Activated gamma-delta T cell treated with anti-CD3 and anti-CD28 coated beads, Interleukin-2, amount 50 U/mL, for 16 hours (primary cell): ENCODE measurements at places on chromosomes 1 and 21.
A peak's percentile ranks its signal among the peaks of the same experiment; 100 is the strongest.

- no peak for DNase-seq
Measured at GRCh38 chr1:243550276-243550675, 294.4 kb downstream of the SDCCAG8 start.

GRCh38 chr1:151325231-151325630 is 2.0 kb downstream of the PI4KB start:
- DNase-seq: no peak

- DNase-seq: no peak
Measured at GRCh38 chr1:89887270-89887669, 66.4 kb downstream of the LRRC8D start.

DNA sequence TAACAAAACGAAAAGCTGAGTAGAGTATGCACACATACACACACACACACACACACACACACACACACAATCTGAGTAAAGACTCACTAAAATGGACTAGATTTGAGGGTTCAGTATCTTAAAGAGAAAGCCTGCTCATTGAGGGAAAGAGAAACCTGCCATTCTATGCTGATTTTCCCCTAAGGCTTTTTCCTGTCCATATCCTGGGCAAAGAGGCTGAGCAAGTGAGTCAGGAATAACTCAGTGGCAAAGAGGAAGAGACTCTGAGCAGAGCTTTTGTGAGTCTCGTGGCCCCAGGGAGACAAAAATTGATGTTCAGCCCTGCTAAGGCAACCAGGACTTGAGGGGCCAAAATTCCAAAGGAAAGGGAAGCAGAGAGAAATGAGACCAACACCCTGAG is 37.3 kb upstream of the RUNX1 start:
- no peak for DNase-seq

GRCh38 chr1:224747578-224747977 is 131.5 kb downstream of the CNIH3 start:
- DNase-seq: no peak

GRCh38 chr21:14251336-14251735 is 35.4 kb downstream of the RBM11 start:
- no peak for DNase-seq

GRCh38 chr1:153538315-153538821 is 2.4 kb downstream of the S100A5 start:
- DNase-seq: no peak

GRCh38 chr21:42784896-42785451 is 94.4 kb downstream of the WDR4 start:
- DNase-seq: no peak

GRCh38 chr1:13456904-13457532 is 46.8 kb downstream of the PRAMEF20 start:
- DNase-seq: no peak

DNA sequence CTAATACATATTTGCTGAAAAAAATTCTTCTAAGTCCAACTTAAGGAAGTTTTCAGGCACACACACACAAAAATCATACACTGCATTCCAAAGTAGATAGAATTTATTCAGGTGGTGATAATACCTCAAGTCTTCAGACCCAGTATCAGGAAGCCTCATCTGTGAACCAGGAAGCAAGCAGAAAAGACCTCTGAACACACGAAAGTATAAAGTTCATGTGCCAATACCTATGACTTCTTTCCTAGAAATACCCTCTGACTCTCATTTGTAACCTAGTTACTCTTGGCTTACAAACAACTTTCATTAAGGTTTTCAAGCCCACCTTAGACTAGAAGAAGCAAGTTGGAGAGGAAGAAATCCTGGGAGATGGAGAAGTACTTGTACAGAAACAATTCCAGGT is 35.7 kb upstream of the IFNLR1 start:
- DNase-seq: no peak

GRCh38 chr1:48693674-48694320 is 82.9 kb downstream of the BEND5 start:
- no peak for DNase-seq

DNA sequence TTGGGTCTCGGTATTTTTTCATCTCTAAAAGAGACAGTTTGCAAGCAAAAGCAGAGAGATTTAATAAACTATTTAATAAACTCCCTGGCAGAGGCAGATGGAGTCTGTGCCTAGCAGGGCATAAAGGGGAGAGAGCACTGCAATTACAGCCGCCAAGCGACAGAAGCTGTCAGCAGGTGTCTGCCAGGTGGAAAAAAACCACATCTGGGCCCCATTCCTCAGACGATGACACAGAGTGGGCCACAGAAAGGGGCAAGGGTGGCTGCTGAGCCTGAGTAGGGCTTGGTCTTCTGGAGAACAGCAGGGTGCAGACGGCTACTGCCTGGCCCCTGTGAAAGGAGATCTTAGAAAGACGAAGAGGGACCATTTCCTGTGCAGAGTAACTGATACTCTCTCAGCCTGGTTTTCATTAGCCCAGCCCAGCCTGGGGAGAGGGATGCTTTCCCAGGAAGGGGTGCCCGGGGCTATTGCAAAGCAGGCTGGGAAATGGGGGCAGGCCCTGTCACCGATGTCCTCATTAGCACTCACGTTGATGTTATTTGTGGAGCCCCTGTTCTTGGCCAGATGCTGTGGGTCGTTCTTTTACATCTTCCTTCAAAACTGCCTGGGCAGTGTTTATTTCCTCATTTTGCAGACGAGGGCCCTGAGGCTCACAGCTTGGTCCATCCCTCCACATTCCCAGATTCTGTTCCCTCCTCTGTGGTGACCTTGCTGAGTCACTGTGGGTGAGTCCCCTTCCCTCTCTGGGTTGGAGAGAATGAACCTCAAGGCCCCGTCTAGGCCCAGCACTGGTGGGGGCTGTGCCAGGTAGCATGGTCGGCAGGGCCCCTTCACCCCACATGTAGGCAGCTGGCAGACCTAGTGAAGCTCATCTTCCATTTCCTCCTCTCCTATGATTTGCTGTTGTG is 472.7 kb downstream of the PTPRU start:
- no peak for DNase-seq

DNA sequence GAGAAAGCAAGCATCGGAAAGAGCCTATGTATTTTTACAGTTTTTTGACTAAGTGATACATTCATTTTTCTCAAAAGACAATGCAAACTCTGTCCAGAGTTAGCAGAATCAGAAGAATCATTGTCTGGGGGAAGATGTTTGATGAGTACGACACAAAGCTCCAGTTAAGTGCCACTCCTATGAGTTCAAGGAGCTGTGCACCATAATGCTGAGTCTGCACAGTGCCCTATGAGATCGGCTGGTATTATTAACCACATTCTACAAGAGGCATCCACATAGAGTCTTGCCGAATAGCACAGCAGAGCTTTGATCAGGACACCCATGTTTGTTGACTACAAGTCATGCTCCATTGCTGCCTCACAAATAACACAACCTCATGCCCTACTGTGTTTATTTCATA is 54.9 kb upstream of the RAP1GAP start:
- DNase-seq: no peak

- DNase-seq: no peak
Measured at GRCh38 chr21:44596068-44596725, 3.9 kb upstream of the KRTAP10-6 start.

DNA sequence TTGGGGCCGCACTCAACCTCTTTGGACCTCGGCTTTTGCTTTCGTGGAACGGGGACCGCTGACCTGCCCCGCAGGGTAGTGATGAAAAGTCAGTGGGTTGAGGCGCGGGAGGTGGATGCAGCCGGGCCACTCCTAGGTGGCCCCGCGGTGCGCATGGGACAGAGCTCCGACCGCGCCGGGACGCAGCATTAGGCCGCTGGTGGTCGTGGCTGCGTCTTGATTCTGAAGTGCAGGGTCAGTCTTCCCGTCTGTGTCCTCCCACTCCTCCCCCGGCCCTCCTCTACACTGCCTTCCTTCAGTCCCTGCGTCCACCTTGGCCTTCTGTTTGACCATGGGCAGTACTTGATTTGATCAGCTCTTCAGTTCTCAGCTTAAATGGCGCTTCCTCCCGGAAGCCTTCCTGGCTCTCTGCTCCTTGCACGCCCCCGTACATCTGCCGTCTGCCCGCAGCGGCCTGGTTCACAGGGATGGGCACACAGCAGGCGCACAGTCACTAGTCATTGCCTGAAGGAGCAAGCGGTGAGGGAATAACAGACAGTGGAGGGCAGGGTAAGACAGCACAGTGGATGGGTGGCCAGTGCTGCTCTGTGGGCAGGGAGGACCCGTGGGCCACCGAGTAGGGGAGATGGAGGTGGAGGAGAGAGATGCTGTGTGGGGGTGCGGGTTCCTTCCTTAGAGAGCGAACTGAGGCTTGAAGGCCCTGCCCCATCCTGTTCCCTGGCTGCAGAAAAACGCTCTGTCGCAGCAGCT is 633 bp downstream of the THEMIS2 start:
- DNase-seq: no peak

- DNase-seq: no peak
Measured at GRCh38 chr21:35316933-35317332, 267.8 kb upstream of the RUNX1 start.

DNA sequence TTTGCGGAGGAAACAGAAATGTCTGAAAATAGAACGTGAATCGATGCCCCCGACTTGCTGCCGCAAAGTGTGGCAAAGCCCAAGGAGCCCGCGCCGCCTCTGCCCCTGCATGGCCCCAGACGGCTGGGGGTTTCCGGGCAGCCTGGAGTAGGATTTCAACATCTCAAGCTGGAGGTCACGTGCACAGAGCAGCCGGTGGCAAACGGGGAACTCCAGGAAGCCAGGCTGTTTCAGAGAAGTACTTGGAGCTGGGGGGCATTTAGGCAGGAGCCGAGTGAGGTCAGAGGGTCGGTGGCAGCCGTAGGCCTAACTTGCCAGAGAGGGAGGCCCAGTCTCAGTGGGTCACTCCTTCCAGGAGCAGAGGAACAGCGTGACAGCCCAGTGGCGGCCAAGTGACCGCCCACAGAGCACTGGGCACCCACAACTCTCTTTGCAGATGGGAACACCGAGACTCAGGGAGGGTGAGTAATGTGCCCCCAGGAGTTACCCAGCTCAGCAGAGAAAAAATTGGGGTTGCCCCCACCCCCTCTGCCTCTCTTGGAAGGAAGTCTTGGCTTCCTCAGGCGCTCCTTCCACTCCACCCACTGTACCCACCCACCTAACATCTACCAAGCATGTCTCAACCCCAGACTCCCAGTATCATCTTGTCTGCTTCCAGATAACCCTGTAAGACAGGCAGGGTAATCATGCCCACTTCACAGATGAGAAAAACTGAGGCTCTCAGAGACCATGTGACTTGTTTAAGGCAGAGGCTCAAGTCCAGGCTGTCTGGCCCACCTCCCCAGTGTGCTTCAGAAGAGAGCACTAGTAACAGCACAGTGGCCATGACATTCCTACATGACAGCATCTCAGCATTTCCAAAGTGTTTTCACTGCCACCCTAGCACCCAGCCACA is 179.4 kb downstream of the HIVEP3 start:
- peak; percentile 55 for DNase-seq

DNA sequence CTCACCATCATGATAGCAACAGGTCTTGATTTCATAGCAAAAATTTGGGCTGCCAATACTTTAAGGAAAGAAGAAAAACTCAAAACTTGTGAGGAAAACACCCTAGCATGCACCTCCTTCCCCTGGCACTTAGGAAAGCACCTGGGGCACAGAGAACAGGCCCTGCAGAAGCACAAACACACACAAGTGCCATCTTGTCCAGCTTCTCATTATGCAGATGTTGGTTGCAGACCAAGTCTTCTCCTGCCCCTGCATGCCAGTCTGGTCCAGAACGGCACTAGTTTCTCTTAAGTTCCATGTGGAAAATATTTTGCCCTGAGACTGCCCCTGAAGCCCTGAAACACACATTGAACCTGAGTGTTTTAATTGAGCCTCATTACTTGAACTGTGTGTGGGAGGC is 6.3 kb upstream of the ETV3 start:
- DNase-seq: no peak

GRCh38 chr1:204286831-204287421 is 72.8 kb downstream of the PLEKHA6 start:
- DNase-seq: peak; percentile 5

- DNase-seq: no peak
Measured at GRCh38 chr1:164613176-164613575, 54.2 kb downstream of the PBX1 start.

DNA sequence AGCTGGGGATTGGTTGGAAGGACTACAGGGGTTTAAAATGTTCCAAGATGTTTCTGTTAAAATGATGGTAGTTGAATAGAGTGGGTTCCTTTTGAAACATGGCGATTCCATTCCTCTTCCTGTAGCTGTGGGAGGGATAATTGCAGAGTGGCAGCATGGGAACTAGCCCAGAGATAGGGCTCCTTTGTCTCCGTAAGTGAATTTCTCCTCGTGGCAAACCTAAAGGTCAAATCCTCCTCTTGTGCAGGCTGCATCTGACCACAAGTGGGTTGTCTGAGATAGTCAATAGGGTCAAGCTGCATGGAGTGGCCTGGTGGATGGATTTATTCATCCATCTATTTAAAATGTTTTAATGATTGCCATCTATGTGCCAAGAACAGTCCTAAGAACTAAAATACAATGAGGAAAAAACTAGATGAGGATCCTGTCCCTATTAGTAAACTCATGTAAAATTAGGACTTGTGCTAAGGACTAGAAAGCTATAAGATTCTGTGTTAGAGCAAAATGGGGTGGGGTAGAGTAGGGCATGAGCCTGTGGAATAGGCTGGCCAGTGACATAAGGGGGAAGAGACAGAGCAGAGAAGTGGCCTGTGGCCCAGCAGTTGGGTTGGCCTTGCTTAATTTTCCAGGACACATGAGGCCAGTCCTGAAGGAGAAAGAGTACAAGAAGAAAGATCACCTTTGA is 89.1 kb upstream of the IVNS1ABP start:
- no peak for DNase-seq

GRCh38 chr1:43314233-43314632 is 13.5 kb downstream of the TIE1 start:
- no peak for DNase-seq

DNA sequence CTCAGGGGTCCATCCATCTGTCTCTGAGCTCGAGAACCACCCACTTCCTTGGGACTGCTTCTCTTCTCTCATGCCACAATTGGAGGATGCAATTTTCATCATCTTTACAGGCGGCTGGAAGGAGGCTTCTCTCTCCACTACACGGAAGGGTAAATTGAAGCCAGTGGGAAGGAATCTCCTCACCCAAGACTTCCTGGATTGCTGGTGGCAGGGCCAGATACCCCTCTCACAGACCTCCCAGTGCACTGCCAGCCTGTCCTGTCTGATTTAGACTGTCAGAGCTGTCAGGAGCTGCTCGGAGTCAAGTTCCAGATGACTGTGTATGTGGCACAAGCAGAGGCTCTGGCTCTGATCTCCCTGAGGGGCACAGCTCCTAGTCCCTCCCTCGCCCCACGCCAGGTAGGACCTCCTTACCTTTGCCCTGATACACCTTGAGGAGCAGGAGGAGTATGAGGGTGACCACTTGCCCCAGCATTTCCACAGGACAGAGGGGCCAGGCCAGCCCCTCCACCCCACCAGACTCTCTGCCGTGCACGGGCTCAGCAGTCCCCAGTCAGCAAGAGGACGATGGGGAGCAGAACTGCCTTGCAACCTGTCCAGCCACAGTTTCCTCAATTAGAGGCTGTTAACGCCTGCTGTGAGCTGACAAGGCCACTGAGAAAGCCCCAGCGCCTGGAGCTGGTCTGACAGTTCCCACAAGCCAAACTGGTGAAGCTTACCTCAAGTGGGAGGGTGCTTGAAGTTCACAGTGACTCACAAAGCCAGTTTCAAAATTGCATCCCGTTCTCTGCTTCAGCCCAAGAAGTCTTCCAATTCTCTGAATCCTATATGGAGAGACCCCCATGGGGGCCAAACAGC is at the start of gene CD244:
Gene CD244 (minus strand): TSS at position 685 of the 858 bp plus-strand sequence. CDS start 210 bp downstream, at position 475.
- peak; percentile 61 for DNase-seq
